ENCODE measurements at places on chromosomes 2 and 18.
A peak's percentile ranks its signal among the peaks of the same experiment; 100 is the strongest.

DNA sequence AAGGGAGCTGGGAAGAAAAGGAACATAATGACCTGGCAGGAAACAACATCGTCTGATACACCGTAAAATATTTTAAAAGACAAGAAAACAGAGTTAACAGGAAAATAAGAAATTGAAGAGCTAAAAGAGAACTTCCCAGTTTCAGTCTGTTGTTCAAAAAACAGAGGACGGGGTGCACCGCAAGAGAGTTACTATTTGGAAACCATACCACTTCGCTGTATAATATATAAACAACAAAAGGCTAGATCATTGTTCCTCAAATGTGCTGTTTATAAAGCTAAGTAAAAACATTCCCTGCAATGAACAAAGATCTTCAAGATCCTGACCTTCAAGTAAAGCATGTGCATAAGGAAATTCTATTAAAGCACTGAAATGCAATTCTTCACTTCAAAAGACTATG, 2.1 kb downstream of the PPP3R1 start:
- no peak for DNase-seq

- no peak for DNase-seq
These were observed 4.0 kb downstream of the TMEM200C start for GRCh38 chr18:5891184-5891853.

DNA sequence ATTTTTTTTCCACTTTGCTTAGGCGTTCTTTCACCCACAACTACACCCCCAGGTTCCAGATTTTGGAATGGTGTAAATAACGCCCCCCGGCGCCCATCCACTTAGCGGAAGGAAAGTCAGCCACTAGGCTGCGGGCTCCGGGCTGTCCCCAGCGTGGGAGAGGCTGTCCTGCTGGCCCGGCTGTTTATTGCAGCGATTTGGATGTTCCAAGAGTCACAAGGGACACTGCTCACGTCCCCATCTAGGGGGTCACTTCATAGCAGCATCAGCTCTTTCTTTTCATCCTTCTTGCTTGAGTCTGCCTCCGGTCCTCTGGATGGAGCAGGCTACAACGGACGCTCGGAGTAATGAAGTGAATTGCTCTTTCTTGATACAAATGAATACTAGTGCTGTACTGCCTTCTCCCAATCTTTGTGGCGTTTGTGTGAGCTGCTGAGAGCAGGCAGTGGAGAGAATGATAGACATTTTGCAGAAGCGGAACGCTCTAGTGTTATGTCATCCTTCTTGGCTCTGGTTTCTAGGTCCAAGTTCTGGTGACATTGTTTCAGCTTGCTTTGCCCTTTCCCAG, 50.7 kb upstream of the PAIP2B start:
- no peak for DNase-seq

DNA sequence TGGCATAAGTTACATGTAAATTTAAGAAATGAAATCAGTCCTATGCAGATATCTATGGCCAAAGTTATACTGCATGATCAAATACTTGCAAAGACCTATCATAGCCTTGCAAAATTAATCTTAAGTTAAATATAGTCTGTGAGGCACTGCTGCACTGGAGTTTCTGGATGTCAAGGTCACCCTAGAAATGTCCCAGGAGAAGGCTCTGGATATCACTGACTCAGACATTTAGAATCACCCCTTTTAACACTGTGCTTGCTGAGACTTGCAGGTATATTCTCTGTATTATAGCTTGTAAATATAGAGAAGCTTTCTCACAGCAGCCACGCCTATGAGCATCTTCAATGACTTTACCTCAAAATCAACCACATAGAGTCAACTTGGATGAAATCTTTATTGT, 51.5 kb downstream of the ETAA1 start:
- no peak for DNase-seq

GRCh38 chr18:78639006-78639950, 340.3 kb upstream of the SALL3 start:
- no peak for DNase-seq

DNA sequence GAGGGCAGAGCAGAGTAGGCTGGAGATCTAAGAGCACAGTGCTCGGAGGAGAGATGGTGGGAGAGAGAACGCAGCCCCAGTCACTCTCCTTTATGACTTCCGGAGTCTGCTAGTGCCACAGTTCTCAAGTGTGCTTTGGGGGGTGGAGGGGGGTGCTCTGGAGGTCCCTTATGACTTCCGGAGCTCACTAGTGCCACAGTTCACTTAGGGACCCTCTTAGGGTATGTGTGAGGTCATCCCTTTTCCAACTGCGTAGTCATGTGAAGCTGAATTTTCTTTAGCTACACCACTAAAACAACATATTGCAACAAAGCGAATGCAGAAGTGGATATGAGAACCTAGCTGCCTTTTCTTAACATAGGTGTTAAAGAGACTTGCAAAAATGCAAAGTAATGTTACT, 153.7 kb upstream of the KCTD1 start:
- DNase-seq = no peak

- DNase-seq = peak; percentile 69
These were observed 38.8 kb downstream of the PPP4R1 start for GRCh38 chr18:9575558-9575957.

DNA sequence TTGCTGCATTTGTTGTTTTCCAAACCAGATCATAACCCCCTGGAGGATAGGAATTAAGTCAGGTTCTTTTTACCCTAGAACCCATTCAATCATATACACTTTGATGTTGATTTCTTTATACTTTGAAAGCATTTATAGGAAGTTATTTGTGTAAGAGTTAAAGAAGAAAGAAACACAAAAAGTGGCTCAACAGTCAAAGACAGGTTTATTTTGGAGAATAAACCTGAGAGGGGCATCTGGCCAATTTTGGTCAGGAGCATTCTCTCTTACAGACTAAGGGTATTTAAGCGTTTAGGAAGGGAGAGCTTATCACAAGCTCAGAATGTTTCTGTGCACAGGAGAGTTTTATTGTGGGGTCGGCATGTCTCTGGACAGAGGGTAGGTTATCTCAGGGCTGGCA, 398.0 kb downstream of the SPAG16 start:
- DNase-seq = no peak

GRCh38 chr2:96109931-96110511, 6.3 kb downstream of the ADRA2B start:
- no peak for DNase-seq

DNA sequence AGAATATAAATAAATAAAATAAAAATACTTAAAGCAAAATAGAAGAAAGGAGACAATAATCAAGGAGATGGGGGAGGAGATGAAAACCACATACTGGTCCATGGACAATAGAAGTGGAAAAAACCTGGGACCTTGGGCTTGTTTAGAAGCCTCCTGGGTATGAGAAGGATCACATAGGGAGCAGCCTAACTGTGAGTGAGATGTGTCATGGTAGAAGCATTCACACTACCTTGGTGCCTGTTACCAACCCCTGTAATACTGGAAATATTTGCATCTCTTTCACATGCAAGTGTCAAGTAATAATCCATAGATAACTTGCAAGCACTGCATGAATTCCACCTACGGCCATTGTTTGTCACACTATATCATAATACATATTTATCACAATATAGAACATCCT, 23.2 kb upstream of the RNF103 start:
- DNase-seq = no peak

DNA sequence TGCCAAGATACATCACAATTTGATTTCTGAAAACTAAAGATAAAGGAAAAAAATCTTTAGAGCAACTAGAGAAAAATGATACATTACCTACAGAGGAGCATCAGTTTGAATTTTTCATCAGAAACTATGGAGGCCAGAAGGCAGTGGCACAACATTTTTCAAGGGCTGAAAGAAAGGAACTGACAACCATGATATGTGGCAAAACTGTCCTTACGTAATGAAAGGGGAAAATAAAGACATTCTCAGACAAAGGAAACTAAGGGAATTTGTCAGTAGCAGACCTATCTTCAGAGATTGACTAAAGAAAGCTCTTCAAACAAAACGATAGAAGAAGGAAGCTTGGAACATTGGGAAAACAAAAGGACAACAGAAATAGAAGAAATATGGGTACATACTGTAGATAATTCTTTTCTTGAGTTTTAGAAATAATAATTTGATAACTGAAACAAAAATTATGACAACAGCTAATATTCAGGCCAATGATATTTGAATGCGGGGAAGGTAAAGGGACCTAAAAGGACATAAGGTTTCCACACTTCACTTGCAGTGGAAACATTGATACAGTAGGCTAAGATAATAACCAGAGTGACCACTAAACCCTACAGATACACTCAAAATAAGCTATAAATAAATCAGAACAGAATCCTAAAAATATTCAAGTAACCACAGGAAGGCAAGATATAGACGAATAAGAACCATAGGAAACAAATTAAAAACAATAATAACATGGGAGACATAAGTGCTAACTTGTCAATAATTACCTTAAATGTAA, 70.0 kb upstream of the NPAS2 start:
- DNase-seq = no peak

- DNase-seq = no peak
These were observed 23.1 kb downstream of the PPM1B start for GRCh38 chr2:44191739-44192138.

DNA sequence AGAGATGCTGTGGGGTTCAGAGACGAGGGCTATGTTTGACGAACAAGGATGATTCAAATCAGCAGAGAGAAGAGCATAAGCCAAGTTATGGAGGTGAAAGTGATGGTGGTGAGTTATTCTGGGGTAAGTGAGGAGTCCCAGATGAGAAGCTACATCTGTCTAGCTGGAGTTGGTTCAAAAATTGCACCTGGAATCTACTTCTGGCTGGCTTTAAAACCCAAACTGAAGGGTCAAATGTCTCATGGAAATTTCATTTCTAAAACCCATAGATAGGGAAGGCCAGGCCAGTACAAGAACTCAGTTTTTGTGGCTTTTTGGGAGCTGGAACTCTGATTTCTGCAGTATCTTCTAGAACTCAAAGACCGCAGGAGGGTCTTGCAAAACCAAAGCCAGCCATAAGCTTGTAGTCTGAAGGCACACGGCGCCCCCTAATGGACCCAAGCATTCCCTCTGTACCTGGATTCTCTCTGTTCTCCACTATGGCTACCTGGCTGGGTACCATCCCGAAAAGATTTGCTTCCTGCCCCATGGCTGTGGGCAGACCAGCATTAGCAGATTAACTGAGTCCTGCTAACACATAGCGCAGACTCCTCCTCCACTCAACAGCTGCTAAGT, 229.1 kb upstream of the SLC14A2 start:
- no peak for DNase-seq

DNA sequence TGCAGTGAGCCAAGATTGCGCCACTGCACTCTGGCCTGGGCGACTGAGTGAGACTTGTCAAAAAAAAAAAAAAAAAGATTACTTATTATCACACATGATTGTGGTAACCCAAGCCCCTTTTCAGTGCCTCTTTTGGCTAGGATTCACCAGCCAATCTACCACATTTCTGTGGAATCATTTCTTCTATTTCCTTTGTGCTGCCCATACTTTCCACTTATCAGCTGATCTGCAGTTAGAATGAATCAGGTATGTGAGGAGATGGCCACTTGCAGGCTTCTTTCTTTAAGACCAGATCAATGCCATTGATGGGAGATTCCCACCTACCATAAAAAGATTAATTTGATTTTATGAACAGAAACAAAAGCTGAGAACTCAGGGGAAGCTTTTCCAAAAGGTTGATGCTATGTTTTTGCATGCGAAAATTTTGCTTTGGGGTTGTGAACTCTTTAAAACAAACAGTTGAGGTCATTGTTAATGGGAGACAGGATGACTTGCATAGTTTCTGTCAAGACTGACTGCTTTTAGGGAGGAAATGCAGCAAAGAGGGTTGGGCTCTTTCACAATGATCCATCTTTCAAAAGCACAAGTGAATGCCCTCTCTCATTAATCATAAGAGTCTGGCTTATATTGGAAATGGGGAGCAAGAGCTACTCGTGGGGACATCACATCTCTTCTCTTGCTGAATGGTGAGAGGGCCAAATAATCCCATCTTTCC, 66.9 kb upstream of the CYP26B1 start:
- no peak for DNase-seq

GRCh38 chr2:215358891-215359575, 47.2 kb downstream of the ATIC start:
- no peak for DNase-seq

- no peak for DNase-seq
These were observed 44.9 kb downstream of the MRPL35 start for GRCh38 chr2:86243950-86244733.

DNA sequence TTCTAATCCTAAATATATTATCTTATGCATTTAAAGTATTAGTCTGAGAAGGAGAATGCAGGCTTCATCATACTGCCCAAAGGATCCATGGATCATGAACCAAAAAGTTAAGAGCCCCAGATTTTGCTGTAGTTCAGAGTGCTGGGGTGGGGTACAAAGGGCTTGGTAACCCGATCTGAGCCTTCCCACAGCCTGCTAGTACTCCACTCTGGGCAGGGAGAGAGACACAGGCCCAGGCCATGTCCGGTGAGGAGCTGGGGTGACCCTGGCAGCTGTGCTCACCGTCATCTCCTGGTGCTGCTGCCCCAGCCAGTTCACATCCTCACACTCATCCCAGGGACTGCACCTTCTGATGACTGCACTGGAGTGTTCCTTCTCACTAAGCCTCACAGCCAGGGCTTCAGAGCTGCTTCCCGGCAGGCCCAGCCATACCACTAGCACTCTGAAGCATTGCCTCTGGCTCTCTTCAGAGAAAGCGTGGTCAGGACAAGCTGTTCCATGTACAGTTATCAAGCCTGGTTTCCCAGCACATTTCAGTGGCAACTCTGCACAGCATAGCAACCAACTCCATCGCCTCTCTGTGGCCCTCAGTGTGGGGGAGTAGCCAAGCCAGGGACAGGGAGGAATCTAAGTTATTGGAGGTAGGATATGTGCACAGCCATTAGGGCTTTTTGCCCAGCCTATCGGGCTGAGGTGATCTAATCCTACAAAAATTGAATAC, 189.0 kb upstream of the CTAGE1 start:
- no peak for DNase-seq

GRCh38 chr2:111523009-111523408, 361.0 kb downstream of the ANAPC1 start:
- DNase-seq = no peak

GRCh38 chr18:72530622-72531021, 13.5 kb downstream of the CBLN2 start:
- DNase-seq = no peak

- DNase-seq = no peak
These were observed 81.2 kb downstream of the GBX2 start for GRCh38 chr2:236086971-236087465.

DNA sequence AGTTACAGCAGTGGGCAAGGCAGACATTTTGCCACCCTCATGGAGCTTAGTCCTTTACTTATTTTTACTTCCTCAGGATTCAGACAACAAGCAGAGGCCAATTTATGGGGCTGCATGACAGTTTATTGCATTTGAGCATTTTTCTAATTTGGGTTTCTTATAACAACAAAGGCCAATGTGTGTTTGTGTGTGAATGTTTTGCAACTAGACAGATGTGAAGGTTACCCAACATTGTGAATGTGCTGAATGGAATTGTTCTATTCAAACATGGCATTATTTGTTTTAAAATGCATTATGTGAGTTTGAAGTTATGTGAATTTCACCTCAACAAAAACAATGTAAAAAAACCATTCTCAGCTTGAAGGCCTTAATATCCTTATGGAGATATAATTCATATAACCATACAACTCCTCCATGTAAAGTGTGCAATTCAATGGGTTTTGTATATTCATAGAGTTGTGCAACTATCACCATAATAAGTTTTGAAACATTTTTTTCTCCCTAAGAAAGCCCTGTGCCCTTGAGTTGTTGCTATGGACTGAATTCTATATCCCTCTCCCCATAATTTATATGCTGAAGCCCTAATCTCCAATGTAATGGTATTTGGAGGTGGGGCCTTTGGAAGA, 57.3 kb downstream of the CCDC195 start:
- DNase-seq = no peak

GRCh38 chr2:197254776-197255530, 55.6 kb downstream of the ANKRD44 start:
- DNase-seq = no peak

- DNase-seq = no peak
These were observed 65.9 kb upstream of the CYTIP start for GRCh38 chr2:157509744-157510143.
